Fibroblast of the aortic adventitia (primary cell): ENCODE measurements at places on chromosomes 6 and 20. TPM values are rescaled to one million over a fixed set of nuclear protein-coding genes. Genes with fewer than 3 reads are reported as not detected.

The TNXB gene
- total RNA-seq: 54.0 and 315 TPM in 2 replicates

GRCh38 chr20:33659341-33660034 is 2.6 kb upstream of the C20orf144 start:
- DNase-seq: no peak

DNA sequence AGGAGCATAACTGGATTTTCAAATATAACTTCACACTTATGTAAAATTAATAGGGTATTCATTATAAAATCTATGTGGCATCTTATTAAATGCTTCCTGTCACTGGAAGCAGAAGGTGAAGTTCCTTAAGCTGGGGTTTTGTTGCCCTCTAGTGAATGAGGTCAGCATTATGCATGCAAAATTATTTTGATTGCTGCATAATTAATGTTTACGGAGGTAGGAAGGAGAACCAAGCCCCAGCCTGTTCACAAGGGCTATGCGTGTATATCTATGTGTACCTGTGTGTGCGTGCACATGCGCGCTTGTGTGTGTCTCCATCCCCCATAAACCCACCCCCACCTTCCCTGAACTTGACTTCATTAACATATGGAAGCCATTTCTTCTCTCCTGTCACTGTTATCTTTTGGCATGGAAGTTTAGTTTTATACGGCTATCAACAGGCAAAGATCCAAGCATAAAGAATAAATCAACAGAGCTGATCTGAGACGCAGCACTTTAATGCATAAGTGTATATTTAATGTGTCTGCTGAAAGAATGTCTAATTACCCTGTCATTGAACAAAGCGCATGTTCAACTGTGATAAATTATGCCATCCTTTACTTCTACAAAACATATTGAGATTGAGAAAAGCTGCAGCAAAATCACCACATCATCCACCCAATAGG is 90.2 kb upstream of the CDH4 start:
- DNase-seq: peak; percentile 6

GRCh38 chr6:142334294-142334693 is 32.5 kb downstream of the ADGRG6 start:
- DNase-seq: no peak

GRCh38 chr20:63327231-63327745 is 33.9 kb downstream of the CHRNA4 start:
- DNase-seq: no peak

- no peak for DNase-seq
Measured at GRCh38 chr6:117469791-117470190, 12.7 kb upstream of the DCBLD1 start.
